ENCODE measurements at places on chromosomes 4 and X.

DNA sequence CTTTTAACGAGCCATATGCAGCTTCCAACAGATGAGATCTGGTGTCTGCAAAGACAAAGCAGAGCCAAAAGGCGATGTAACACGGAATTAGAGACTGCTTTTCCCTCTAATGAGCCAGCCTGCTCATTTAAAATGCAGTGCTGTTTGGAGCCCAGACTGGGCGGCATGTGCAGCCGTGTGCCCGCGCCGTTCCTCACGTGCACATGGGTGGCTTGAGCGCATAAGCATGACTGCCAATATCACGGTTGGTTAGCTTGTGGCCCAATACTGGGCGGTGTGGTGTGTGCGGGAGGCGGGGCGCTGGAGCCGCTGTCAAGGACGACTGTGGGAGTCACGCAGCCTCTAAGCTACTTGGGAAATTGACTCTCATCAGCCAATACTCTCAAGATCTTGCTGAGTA is 87.0 kb upstream of the SCOC start:
- DNase-seq, result no peak

GRCh38 chr4:73021634-73022033 is 47.9 kb downstream of the COX18 start:
- no peak for DNase-seq

DNA sequence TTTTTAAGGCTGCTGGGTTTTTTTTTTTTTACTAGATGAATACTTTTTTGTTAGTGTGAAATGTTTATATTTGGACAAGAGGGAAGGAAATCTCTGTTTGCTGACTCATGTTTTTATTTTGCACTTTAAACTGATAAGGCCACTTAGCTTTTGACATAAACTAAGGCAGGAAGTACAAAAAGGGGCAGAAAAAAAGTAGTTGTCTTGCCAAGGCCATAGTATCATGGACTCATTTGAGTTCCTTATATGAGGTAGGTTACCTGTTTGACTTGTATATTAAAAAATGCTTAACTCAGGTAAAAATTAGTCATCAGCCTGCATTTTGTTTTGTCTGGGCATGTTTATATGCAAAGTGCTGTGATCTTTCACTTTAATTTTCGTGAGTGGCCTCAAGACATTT is 26.0 kb downstream of the SMAD1 start:
- no peak for DNase-seq

DNA sequence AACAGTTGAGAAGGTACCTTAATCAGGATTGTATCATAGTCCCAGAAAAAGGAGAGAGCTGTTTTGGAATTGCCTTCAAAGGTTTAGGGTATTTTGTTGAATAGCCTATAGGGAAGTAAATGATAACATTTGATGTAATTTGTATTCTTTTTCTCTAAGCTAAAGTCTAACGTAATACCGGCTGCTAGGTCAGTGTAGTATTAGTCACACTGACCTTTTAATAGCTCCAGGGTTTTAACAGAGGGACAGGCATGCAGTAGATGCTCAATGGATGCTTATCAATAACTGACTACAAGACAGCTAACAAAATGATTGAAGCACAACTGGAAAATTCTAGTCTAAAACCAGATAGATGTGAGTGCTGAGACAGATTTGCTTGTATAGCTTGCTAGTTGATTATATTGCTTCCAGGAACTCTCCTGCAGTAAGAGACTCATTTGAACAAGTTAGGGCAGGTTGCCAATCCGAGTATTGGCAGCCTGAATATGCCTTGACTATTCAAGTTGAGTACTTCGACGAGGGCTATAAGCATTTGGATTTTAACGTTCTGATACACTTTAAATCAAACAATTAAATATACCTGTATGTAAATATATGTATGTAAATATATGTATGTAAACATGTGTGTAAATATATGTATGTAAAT is 16.5 kb upstream of the PNPLA4 start:
- no peak for DNase-seq

DNA sequence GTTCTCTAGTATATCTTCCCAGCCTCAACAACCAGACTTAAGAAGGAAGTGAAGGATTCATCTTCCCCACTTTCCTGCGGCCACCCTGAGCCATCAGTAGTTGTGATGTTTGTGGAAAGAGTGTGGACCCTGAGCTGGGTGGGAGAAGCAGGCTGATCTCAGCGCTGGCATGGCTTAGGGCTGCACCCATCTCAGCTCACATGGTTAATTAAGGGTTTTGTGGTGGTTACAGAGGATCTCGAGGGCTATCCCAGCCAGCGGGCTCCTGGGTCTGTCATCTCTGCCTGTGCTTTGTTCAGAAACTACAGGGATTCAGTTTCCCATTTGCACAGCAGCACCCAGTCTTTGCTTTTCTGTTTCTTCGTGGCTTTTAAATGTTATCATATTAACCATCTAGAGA is 163.4 kb downstream of the PTTG2 start:
- no peak for DNase-seq

- no peak for DNase-seq
Measured at GRCh38 chr4:187021436-187022205, 298.0 kb upstream of the FAT1 start.

GRCh38 chr4:26457412-26457811 is 32.9 kb downstream of the CCKAR start:
- no peak for DNase-seq

- peak; percentile 11 for DNase-seq
Measured at GRCh38 chr4:100895556-100896197, 377.9 kb upstream of the EMCN start.

GRCh38 chr4:1572964-1573720 is 111.0 kb downstream of the FAM53A start:
- no peak for DNase-seq

DNA sequence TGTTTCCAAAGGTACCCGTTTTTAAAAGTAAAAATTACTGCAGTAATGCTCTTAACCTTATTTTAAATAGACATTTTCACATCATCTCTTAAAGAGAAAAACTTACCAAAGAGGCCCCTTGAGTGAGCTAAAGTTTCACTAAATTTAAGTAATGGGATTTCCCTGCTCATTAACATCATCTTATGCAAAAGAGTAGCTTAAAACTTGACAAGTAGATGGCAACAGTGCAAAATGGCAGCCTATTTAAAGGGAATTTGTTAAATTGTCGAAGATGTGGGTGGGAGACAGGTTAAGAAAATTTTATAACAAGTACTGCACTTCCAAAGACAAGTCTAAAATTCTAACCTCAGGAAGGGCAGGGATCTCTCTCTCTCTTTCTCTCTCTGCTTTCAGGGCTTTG is 271.7 kb upstream of the LDB2 start:
- no peak for DNase-seq

DNA sequence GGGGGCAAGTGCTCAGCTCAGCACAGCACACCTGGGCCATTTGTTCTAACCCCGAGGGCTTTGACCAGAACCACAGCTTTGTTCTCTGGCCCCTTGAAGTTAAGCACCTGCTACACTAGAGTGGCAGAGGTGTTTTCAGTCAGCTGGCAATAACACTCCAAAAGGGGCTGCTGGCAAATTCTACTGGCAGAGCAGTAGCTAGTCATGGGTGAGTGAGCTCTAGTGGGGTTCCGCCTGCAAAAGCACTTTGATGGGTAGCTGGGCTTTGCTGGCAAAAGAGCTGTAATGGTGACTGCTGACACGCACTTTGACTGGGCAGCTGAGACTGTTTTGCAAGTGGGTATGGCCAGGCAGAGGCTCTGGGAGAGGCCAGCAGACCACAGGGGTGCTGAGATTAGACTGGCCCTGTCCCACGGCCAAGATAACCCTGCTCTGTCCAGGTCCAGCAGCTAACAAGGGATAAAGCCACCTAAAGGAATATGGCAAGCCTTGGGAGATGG is 65.2 kb upstream of the TENT5D start:
- DNase-seq, result no peak

DNA sequence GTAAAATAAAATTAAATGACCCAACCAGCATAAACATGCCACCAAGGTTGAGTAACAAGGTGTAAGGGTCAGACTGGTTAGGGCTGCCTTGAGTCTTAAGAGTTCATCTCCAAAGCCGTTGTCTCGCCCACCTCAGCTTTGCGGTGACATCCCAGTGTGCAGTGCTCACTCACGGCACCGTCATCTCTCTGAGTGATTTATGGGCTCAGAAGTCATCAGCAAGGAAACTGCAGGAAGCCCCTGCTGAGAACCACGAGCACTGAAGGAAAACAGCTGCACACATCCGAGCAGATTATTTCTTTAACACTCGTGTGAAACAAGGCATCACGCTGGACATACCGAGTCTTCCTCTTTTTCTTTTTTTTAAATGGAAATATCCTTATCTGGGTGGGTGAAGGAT is 411.1 kb downstream of the TRIML1 start:
- DNase-seq, result no peak

DNA sequence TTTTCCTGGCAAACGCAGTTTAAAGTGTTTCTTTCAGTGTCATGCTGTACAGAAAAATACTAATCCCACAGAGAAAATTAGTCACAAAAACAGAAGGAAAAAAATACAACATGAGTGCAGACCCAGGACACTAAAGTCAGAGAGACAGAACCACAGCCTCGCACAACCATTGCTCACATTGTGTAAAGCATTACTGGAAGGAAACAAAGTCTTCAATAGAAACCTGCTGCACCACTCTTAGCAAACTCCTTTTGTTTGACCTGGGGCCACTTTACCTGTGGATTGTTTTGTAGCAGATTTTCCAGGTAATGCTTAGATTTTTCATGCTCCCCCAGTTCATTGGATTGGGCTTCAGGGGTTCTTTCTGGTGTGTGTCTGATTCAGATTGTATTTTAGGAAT is 131.8 kb upstream of the TMLHE start:
- DNase-seq, result no peak

DNA sequence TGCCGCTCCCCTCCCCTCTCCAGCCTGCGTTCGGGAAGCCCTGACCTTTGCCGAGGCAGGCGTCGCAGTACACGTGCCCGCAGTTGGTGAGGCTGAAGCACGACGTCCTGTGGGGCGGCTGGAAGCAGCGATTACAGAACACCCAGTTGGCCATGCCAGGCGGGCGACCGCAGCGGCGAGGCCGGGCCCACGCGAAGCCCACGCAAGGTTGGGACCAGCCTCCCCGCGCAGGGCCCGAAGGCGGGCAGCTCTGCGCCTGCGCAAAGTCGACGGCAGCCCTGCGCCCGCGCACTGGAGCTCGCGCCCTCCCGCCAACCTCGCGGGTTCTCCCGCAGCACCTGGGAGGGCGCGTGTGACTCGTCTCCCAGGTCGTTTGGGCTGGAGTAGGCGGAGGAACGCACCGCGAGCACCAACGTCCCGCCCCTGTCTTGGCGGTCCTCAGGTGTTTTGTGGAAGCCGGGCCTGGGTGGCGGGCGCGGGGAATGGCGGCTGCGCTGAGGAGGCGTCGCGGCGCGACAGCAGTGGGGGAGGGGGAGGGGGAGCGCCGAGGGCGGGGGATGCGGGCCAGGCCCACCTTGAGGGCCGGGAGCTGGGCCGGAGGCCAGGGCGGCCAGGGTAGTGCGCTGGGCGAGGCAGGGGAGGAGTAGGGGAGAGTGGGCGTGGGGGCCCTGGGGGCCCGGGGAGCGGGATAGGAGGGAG is at the start of gene RNF212:
Gene RNF212 (minus strand): TSS at position 254 of the 699 bp plus-strand sequence. CDS start 100 bp downstream, at position 154.
- DNase-seq, result no peak

GRCh38 chr4:92270908-92271307 is 32.9 kb upstream of the GRID2 start:
- DNase-seq, result no peak

DNA sequence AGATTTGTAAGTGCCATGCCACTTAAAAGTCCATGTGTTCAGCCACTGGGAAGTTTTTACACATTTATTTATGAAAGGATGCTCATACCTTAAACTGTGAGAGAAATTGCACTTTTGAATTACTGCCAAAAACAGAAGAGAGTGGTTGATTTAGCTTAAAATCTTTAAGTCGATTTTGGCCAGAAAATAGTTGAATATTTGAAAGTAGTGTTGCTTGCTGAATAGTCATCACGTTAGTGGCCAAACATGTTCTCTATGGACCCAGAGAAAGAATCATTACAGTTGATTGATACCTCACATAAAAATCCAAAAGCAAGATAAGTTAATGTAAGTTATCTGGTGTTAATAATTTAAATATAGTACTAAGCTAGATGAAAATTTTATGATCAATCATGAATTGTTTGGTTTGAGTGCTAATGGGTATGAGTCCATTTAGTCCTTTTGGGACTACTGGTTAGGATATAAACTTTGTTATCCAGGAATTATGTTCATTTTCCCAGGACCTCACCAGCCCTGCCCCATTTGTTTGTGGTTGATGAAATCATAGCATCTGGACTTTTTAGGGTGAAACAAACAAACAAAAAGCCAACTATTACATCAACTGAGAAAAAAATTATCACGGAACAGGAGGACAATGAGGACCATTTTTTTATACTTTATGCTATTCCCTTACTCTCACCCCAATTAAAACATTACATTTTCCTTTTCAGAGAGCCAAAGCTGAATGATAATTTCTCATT is 6.3 kb downstream of the GIMD1 start:
- no peak for DNase-seq

- no peak for DNase-seq
Measured at GRCh38 chrX:15343075-15343476, 7.8 kb upstream of the PIGA start.

- no peak for DNase-seq
Measured at GRCh38 chr4:5787311-5787710, 76.3 kb downstream of the EVC start.

GRCh38 chrX:150651906-150652305 is 41.3 kb upstream of the MTMR1 start:
- DNase-seq, result no peak

GRCh38 chrX:8782595-8782994 is 18.6 kb downstream of the FAM9A start:
- DNase-seq, result no peak

DNA sequence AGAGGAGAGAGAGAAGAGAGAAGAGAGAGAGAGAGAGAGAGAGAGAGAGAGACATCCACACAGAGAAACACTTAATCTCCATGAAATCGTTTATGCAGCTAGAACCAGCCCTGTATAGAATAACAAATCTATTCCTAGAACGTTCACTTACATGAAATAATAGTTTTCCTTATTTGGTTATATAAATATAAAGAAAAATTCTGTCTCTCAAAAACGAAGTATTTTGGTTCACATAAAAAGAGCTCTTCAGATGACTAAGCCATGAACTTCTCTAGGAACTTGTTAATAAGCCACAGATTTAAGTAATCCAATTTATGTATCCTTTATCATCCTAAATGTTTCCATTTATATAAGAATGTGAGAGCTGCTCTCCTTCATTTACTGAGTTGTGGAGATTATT is 1315.1 kb upstream of the PCDH7 start:
- no peak for DNase-seq

GRCh38 chrX:26613956-26614355 is 398.0 kb downstream of the MAGEB5 start:
- DNase-seq, result no peak

- no peak for DNase-seq
Measured at GRCh38 chrX:41412261-41413081, 34.7 kb upstream of the NYX start.

- DNase-seq, result no peak
Measured at GRCh38 chr4:38154252-38154651, 194.1 kb downstream of the PTTG2 start.

GRCh38 chr4:4456816-4457578 is 70.1 kb downstream of the NSG1 start:
- no peak for DNase-seq

- DNase-seq, result no peak
Measured at GRCh38 chrX:70359458-70359857, 63.7 kb upstream of the GDPD2 start.

- DNase-seq, result no peak
Measured at GRCh38 chr4:110480031-110480549, 4.1 kb downstream of the ENPEP start.

Measured in GM12892 (cell line).